ENCODE measurements at places on chromosomes 1 and 21.

GRCh38 chr1:197685785-197686184, 89.5 kb downstream of the DENND1B start:
- DNase-seq, result no peak

DNA sequence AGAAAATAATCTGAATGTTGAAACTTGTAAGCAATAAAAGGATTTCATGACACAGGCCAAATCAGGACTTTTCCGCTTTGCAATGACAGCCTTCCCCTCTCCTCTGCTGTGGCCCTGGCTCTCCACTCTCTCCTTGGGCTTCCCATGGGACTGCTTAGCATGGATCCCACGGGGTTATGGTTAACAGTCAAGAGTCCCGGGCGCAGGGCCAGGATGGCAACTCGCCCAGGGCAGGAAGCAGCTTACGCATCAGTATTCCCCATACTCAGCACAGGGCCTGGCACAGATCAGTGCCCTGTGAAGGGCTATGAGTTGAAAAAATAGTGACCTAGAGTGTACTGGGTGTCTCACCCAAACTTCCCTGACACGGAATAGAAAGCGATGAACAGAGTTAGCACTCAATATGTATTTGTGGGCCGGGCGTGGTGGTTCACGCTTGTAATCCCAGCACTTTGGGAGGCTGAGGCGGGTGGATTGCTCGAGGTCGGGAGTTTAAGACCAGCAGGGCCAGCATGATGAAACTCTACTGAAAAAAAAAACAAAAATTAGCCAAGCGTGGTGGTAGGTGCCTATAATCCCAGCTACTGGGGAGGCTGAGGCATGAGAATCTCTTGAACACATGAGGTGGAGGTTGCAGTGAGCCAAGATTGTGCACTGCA, 29.1 kb upstream of the GRHL3 start:
- no peak for DNase-seq

- DNase-seq, result no peak
Measured at GRCh38 chr1:225426395-225427234, 1.2 kb downstream of the LBR start.

DNA sequence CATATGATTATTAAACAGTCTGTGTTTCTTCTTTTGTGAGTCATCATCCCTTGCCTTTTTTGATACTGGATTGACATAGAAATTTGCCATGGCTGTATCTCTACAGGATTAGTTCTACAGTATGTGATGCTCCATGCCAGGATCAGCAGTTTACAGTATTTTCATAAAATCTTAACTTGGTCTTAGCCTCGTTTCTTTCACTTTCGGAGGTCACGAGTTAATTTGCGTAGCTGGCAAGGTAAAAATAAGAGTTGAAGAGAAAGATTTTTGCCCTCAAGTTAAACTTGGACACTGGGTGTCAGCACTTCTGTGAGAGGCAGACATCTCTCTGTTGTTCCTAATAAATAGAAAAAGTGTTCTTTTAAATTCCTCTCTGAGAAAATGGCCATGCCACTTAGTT, 79.1 kb downstream of the CACNA1E start:
- no peak for DNase-seq

- no peak for DNase-seq
Measured at GRCh38 chr21:17370263-17370662, 142.6 kb upstream of the CXADR start.

- DNase-seq, result no peak
Measured at GRCh38 chr1:29324771-29325351, 88.5 kb downstream of the PTPRU start.
